ENCODE measurements at places on chromosomes 6 and 20.

- DNase-seq, result no peak
Observed at GRCh38 chr6:34232901-34233300, 3.8 kb upstream of the HMGA1 start.

- DNase-seq, result no peak
Observed at GRCh38 chr6:134175532-134176263, 123.3 kb upstream of the SLC2A12 start.

- DNase-seq, result no peak
Observed at GRCh38 chr6:166617359-166617758, 9.7 kb downstream of the RPS6KA2 start.

DNA sequence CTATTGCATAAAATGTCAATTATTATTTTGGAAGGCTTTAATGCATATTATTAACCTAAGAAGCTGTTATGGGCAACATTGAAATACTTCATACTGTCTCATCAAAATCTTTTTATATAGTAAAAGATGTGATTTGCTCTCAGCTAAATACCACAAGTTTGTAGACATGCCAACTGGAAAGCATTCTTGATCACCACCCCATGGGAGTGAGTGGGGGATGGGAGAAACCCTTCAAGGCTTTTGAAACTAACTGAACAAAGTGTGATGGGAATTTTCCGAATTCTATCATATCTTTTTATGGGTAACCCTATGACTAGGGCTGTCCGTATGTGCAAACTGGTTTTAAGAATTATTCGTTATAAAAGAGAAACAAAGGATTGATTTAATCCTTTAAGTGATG is 377.3 kb upstream of the JAG1 start:
- no peak for DNase-seq

GRCh38 chr6:40476673-40477072 is 110.5 kb downstream of the LRFN2 start:
- no peak for DNase-seq

GRCh38 chr20:50367104-50367674 is 143.0 kb upstream of the PTPN1 start:
- no peak for DNase-seq

GRCh38 chr6:162733489-162733888 is 5.7 kb downstream of the PACRG start:
- no peak for DNase-seq

DNA sequence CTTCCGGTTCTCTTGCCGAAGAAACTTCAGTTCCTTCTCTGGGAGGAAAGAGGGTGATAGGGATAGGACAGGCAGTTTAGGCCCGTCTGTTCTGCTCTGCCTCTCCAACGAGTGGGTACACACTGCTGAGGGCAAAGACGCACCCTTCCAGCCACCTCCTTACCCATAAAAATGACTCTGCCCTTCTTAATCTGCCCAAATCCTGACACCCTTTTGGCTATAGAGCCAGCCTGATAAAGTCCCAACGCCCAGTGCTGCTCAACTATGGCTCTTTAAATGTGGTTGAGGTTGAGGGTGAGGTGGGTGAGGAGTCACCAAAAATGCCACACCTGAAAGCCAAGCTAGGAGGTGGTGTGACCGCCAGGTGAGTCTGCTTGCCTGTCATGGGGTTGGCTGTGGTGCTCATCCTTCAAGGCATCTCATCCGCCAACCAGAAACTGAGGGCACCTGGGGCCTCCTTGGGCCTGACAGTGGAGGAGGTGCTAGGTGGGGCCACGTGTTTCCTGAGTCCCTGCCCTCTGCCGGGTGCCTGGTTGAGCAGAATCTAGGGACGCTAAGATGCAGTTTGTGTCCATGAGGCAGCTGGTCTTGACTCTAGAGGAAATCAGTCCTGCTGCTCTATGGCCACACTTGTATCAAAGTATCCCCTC is 16.3 kb downstream of the CCDC167 start:
- no peak for DNase-seq

DNA sequence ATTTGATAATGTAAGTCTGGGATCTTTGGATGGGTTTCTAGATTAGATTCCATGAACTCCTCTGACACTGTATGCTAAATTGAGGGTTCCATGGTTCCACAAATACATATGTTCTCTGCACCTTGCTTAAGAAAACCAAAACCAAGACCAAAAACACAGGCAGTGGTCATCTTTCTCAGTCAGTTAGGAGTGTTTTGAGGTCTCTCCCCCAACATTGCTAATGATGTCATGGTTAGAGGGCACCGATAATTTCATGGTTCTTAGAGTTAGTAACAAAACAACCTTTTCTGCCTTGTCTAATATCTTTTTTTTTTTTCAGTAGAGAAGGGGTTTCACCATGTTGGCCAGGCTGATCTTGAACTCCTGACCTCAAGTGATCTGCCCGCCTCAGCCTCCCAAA is 44.5 kb downstream of the ARID1B start:
- DNase-seq, result no peak

GRCh38 chr6:51199105-51199552 is 380.5 kb downstream of the TFAP2B start:
- DNase-seq, result no peak

- no peak for DNase-seq
Observed at GRCh38 chr6:84763003-84763885, 1.2 kb downstream of the TBX18 start.

- DNase-seq, result no peak
Observed at GRCh38 chr6:48670546-48670945, 559.5 kb upstream of the PTCHD4 start.

GRCh38 chr20:4476903-4477500 is 244.7 kb upstream of the PRND start:
- DNase-seq, result no peak

DNA sequence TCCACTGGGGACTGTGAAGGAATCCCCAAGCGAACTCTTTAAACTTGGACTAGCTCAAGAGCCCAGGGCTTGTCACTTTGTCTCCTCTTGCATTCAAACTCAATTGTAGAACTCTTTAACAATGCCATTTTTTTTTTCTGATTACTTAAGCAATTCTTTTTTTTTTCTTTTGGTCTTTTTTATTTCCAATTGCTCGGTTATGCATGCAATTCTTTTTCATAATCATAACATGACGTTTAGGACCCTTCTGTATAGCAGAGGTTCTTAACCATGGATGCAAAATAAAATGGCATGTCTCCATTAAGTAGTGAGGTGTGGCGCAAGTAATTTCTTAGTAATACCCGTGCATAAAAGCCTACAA is 466 bp upstream of the BFSP1 start:
- DNase-seq, result no peak

GRCh38 chr20:7828437-7828836 is 111.8 kb downstream of the HAO1 start:
- DNase-seq, result no peak

DNA sequence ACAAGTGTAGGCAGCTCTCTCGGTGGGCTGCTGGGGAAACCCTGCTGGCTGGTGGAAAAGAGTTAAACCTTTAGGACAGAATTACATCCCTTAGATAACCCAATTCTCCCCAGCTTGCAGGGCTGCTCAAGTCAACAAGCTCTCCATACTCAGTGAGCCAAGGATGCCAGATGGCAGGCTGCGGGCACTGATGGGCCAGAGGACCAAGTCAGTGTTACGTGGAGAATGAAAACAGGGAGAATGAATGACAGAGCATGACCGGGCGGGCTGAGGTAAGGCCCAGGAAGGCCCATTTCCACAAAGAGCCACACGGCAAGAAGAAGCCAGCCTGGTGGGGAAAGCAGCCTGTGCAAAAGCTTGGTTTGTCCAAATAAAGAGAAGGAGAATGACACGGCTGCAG is 58.7 kb upstream of the CD93 start:
- DNase-seq, result no peak

DNA sequence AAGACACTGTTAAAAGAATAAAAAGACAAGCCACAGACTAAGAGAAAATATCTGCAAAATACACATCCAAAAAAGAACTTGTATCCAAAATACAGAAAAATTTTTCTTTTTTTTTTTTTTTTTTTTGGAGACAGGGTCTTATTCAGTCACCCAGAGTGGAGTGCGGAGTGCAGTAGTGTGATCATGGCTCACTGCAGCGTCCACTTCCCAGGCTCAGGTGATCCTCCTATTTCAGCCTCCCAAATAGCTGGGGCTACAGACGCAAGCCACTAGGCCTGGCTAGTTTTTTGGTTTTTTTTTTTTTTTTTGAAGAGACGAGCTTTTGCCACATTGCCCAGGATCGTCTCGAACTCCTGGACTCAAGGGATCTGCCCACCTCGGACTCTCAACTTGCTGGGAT is 3.1 kb downstream of the ZUP1 start:
- DNase-seq, result no peak

DNA sequence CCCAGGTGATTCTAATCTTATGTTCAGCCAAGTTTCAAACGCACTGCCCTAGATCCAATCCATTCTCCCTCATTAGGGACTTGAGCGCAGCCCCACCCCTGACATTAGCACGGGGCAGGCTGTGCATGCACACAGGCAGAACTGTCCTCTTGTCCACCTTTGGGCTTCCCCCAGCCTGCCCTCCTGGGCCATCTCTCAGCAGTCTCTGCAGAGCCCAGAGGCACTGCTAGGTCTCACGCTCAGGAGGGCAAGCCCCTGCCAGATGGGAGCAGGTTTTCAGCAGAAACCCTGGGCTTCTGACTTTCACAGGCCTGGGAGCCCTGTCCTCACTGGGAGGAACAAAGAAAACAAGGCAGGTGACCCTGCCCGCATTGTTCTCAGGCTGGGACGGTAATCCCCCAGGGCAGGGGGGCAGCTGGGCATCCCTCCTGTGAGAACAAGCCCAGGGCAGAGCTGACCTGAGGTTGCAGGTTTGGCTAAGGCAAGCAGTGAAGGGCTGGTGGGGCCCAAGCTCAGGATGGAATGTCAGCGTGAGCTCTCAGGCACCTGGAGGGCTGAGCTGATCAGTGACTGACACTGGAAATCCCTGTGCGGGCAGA is 24.5 kb downstream of the KCNK5 start:
- no peak for DNase-seq

DNA sequence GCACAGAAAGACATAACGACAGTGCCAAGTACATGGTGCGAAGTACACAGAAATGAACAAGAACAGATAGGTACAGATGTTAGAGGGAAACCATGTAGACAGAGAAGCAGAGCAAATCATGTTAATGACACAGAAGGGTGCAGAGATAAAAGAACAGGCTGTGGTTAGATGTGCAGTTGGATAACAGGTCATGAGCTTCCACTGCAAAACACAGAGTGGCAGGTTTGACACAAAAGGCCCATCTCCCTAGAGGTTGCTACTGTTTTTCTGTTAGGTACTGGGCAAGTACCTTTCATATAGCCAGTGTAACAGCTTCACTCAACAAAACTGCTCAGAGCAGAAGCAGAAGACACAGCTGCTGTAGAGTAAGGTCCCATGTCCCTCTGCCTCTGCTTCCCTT is 84.6 kb downstream of the AK9 start:
- DNase-seq, result no peak

DNA sequence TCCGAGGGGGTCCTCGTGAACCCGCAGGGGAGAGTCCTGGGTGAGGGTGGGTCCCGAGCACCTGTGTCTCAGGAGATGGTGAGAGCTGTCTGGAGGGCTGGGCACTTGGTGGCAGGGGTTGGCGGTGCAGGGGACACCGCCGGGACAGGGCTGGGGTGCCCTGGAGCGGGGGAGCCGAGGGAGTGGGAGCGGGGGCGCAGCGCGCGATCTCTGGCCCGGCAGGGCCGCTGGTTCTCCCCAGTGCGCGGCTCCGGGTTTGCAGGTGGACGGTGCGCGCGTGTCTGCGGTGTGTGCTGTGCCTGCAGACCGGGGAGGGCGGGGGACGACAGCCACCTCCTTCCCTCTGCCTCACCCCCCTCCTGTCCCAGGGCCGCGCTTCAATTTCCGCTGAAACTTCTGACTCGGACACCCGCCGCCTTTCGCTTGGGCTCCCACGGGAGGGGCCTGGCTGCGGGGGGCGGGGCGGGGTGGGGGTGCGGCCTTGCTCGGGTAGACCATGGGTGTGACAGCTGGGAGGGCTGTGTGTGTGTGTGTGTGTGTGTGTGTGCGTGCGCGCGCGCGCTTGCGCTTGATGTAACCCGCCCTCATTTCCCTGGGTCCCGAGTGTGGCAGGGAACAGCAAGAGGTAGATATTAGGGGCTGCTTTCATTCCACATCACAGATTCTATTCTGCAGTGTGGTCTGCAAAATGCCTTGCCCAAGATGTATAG is 1.2 kb downstream of the TRIB3 start:
- DNase-seq, result peak; percentile 66

GRCh38 chr6:153831350-153832078 is 207.5 kb upstream of the OPRM1 start:
- no peak for DNase-seq

GRCh38 chr6:12605888-12606345 is 110.7 kb upstream of the PHACTR1 start:
- peak; percentile 82 for DNase-seq

DNA sequence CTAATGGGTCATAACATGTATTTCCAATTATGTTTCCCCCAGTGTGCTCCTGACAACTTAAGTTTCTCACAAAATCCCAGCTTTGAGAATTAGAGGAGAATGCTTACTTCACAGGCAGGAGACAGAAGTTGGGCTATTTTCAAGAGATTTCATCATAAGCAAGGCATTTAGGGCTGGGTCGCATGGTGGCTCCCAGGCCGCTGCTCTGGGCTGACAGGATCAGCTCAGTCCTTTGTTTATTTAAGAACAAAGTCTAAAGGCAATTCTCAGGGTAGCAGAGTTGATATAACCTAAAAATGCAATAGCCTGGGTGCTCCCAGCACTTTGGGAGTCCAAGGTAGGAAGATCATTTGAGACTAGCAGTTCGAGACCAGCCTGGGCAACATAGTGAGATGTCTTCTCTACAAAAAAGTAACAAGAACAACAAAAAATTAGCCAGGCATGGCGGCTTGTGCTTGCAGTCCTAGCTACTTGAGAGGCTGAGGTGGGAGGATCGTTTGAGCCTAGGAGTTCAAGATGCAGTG is 10.9 kb downstream of the FOXQ1 start:
- no peak for DNase-seq

GRCh38 chr6:156391061-156391672 is 386.0 kb upstream of the ARID1B start:
- DNase-seq, result no peak

GRCh38 chr6:5107341-5107740 is 22.2 kb downstream of the PPP1R3G start:
- no peak for DNase-seq

GRCh38 chr6:14642842-14643241 is 525.3 kb downstream of the CD83 start:
- DNase-seq, result no peak

DNA sequence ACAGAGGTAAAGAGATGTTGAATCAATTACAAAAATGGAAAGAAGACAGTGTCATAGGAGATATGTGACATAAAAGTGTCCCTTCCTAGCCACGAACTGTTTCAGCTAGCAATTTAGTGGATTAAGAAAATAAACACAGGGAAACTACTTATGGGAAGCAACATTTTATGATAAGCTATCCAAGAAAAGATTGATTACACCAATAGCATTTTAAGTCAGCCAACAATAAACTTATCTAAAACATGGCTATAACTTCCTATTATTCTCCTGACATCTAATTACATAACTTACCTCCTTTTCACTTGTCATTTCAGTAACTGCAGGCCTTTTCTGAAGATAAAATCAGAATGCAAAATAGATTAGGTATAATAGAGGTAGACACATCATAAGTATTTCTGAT is 111.4 kb downstream of the PTPRK start:
- DNase-seq, result no peak

- no peak for DNase-seq
Observed at GRCh38 chr20:48155268-48155667, 370.0 kb upstream of the SULF2 start.

All from Kasumi-1 (cell line).